ENCODE measurements at places on chromosomes 2 and 18. TPM values are rescaled to one million over a fixed set of nuclear protein-coding genes. Genes with fewer than 3 reads are reported as not detected.

DSG1 gene
- total RNA-seq = not detected

CABYR gene
- total RNA-seq = 1.3 TPM

CD8A gene
- total RNA-seq = 0.77 TPM

CYS1 gene
- 0.17 TPM for total RNA-seq

GRCh38 chr18:69265656-69266055 lies 135.0 kb upstream of the DOK6 start:
- no peak overlapping the region for H3K4me3 ChIP-seq
- DNase-seq = no peak
- no peaks in the 10 kb centered on the region for H3K4me1 ChIP-seq
- no peaks in the 10 kb centered on the region for H3K36me3 ChIP-seq
- H3K27me3 ChIP-seq = no peaks in the 10 kb centered on the region

GRCh38 chr2:120323214-120323613 lies 22.7 kb upstream of the INHBB start:
- no peak for DNase-seq
- H3K27ac ChIP-seq = no peak overlapping the region
- no peaks in the 10 kb centered on the region for H3K36me3 ChIP-seq
- H3K4me3 ChIP-seq = no peak overlapping the region

DNA sequence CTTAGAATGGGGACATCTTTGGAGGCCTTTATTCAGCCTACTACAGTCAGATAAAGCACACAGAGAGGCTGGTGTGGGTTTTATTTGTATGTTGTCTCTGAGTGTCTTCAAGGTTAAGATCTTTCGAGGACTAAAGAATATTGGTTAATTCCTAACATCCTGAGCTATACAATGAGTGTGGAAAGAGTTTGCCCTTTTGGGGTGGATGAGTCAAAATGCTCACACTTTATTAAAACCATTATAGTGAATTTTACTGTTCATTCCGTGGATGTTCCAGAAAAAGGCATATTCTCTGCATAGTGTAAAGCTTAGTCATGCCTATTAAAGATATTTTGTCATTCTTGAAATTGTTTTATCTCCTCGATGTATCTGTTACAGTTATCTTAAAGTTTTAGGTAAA lies 29.1 kb upstream of the SLC38A11 start:
- no peaks in the 10 kb centered on the region for H3K36me3 ChIP-seq
- no peak overlapping the region for H3K4me3 ChIP-seq
- no peak overlapping the region for H3K27ac ChIP-seq
- peaks cover 19% of the 10 kb centered on the region for H3K4me1 ChIP-seq
